Activated B cell treated with CpG ODN at 0.5 μM for 24 hours (primary cell): ENCODE measurements at places on chromosomes 6 and 20.

- H3K4me1 ChIP-seq = peaks cover 28% of the 10 kb centered on the region
- peaks cover 43% of the 10 kb centered on the region for H3K27me3 ChIP-seq
- H3K36me3 ChIP-seq = no peaks in the 10 kb centered on the region
- DNase-seq = no peak
- no peak overlapping the region for H3K27ac ChIP-seq
- H3K4me3 ChIP-seq = no peak overlapping the region
Measured at GRCh38 chr6:1315201-1315559, 3.3 kb downstream of the FOXQ1 start.

GRCh38 chr6:151475653-151476523 lies 17.9 kb upstream of the CCDC170 start:
- no peak for DNase-seq
- H3K27ac ChIP-seq = no peak overlapping the region

GRCh38 chr6:36150283-36150682 lies 20.0 kb downstream of the MAPK13 start:
- no peak overlapping the region for H3K27ac ChIP-seq
- H3K4me3 ChIP-seq = no peak overlapping the region
- H3K27me3 ChIP-seq = no peaks in the 10 kb centered on the region
- peaks cover 7% of the 10 kb centered on the region for H3K4me1 ChIP-seq
- H3K36me3 ChIP-seq = peaks cover 5% of the 10 kb centered on the region

DNA sequence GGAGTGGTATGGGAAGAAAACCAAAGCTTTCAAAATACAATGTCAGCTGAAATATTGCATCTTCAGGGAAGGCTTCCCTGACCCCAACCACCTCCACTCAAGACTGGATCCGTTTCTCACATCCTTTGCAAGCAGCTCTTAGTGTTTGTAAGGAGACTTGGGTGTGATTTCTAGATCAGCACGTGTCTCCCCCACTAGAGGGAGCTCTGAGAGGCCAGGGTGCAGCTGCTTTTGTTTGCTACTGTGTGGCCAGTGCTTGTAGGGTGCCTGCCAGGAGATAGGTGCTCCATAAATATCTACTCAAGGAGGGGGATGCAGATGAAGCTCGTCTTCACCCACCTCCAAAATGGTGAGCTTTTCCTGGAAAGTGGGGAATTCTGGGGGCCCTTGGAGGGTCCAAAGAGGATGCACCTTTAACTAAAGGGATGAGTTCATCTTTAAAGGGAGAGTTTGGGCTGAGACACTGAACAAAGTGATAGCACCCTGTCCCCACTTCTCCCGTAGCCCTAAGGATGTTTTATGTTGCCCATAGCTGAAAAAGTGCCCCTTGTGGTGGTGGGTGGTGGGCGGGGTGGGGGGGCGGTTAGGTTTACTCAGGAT lies 52.6 kb upstream of the MAFB start:
- no peak overlapping the region for H3K27ac ChIP-seq
- no peak overlapping the region for H3K4me3 ChIP-seq
- H3K4me1 ChIP-seq = peaks cover 16% of the 10 kb centered on the region
- H3K36me3 ChIP-seq = no peaks in the 10 kb centered on the region
- H3K27me3 ChIP-seq = peaks cover 7% of the 10 kb centered on the region
